Lower lobe of right lung (tissue), 2 donors: ENCODE measurements at places on chromosomes 7 and 10. TPM values are rescaled to one million over a fixed set of nuclear protein-coding genes. Genes with fewer than 3 reads are reported as not detected.

DNA sequence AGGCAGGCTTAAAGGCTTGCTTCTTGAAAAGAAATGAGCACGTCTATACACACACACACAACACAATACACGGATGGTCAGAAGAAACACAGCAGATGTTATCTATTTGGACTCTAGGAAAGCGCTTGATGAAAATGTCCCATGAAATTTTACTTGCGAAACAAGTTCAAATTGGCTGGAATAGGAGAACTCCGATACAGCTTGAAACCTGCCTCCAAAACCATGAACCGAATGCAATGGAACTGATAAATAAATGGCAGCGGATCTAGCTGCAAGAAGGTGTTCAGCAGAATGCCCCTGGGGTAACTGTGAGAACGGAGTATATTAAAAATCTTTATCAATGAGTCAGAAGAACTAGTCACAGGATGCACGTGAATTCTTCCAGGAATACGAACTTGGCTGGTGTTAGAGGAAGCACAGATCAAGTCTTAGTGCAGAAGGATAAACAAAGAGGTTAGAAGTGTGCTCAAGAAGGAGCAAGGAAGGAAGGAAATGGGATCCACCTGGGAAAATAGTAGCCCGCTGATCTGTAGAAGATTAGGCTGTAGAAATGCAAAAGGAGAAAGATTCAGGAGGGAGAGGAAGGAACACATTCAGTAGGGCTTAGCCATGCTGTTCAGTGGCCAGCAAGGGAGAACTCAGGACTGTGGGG lies 142.0 kb upstream of the PRKCQ start:
- DNase-seq = no peak
- no peaks in the 10 kb centered on the region for H3K4me1 ChIP-seq
- H3K27me3 ChIP-seq = peaks cover 3% of the 10 kb centered on the region
- H3K27ac ChIP-seq = no peak overlapping the region

DNA sequence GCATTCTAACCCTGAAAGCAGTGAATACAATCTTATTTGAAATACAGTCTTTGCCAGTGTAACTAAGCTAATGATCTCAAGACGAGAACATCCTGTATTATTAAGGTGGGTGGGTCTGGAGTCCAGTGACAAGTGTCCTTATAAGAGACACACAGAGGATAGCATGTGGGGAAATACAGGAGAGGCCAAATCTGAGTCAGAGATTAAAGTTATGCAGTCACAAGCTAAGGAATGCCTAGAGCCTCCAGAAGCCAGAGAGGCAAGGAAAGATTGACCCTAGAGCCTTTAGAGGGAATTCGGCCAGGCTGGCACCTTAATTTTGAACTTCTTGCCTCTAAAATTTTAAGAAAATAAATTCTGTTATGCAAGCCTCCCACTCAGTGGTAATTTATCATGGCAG lies 87.5 kb upstream of the HGF start:
- no peak for DNase-seq
- H3K4me1 ChIP-seq = no peaks in the 10 kb centered on the region
- no peaks in the 10 kb centered on the region for H3K36me3 ChIP-seq
- no peaks in the 10 kb centered on the region for H3K27me3 ChIP-seq

GRCh38 chr10:113609704-113610108 lies 54.1 kb downstream of the NRAP start:
- no peak overlapping the region for H3K4me3 ChIP-seq
- H3K4me1 ChIP-seq = no peaks in the 10 kb centered on the region
- H3K27me3 ChIP-seq = peaks cover 8% of the 10 kb centered on the region
- H3K36me3 ChIP-seq = no peaks in the 10 kb centered on the region

DNA sequence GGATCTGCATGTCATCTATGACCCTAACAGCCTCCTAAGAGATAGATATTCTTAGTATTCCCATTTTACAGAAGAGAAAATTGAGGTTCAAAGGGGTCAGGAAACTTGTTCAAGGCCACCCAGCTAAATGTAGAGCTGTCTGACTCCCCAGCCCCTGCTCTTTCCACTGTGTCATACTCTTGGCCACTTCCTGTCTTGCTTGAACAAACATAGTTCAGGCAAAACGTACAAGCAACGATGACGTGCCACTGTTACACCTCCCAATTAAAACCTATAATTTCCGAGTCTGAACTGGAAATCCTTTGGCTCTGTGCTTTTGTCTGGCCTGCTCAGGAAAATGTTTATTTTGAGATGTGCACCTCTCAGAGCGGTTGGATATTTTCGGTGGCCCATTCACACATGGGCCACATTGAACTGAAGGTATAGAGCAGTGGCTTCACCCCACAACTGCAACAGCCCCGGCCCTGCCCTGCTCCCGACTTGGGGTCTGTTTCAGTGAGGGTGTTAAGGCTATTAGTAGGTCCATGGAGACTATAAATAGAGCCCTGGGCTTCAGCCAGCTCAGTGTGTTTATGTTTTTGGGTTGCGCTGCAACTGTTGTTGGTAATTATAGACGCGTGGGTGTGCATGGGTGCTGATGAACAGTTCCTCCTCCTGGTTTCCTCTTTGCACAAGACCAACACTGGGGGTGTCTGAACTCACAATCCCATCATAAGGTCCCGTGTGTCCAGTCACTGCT lies 172.3 kb upstream of the ADO start:
- no peak overlapping the region for H3K4me3 ChIP-seq
- H3K27me3 ChIP-seq = no peaks in the 10 kb centered on the region
- peaks cover 38% of the 10 kb centered on the region for H3K4me1 ChIP-seq
- peak; percentile 71 for DNase-seq
- no peaks in the 10 kb centered on the region for H3K36me3 ChIP-seq

WDFY4 gene
- 44.4 TPM for total RNA-seq
